T-helper 2 cell treated with Interferon-gamma antibody and Interleukin-4, amounts not matched to agents 100 ng/mL and 5 ng/mL, for 36 hours (primary cell): ENCODE measurements at places on chromosomes 13 and 19. TPM values are rescaled to one million over a fixed set of nuclear protein-coding genes. Genes with fewer than 3 reads are reported as not detected.

GPR183 gene
- 68.9 and 69.8 TPM in 2 replicates for total RNA-seq

CYP4F2 gene
- not detected in 2 replicates for total RNA-seq

FUT2 gene
- not detected in 2 replicates for total RNA-seq

CD33 gene
- 15.0 and 18.7 TPM in 2 replicates for total RNA-seq

CD22 gene
- 0.20 and 0.70 TPM in 2 replicates for total RNA-seq
